ENCODE measurements at places on chromosomes 2 and 18. TPM values are rescaled to one million over a fixed set of nuclear protein-coding genes. Genes with fewer than 3 reads are reported as not detected.

GRCh38 chr2:9778012-9778411 is 65.3 kb upstream of the TAF1B start:
- DNase-seq: no peak

GRCh38 chr2:197174539-197175094 is 136.0 kb downstream of the ANKRD44 start:
- no peak for DNase-seq

DNA sequence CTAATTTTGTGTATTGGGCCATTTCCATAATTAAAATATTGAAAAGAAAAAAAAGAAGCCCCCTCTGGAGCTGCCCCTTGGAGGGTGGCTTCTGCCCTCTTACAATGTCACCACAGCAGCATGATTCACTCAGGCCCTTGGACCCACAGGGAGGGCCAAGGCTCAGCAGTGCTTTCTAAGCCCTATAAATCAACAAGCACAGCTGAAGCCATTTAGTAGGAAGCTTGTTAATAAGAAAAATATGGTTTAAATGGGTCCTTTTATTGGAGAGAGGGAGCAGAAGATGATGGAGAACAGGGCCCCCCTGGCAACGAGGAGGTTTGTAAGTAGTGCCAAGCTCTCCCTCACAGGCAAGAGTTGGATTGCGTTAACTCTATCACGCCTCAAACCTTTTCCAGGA is 107.6 kb upstream of the FZD7 start:
- no peak for DNase-seq

DNA sequence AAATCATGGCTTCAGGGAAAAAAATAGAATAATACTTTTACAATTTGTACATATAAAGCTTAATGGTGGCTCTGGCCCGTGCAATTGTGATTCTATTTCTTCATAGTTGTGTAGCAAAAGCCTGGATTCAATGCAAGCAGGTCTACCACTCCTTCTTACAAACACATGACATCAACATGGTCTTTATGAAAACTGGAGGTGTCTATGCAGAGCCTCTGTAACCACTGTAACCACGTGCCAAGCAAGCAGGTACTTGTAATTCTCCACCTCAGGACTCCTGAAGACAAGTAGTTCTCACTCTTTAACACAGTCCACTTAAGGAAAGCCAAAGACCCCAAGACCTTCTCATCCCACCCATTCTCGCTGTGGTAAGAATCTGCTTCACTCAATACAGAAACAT is 62.6 kb downstream of the METTL4 start:
- DNase-seq: no peak

GRCh38 chr2:163213661-163214081 is 375.1 kb upstream of the KCNH7 start:
- DNase-seq: no peak

GRCh38 chr2:239339726-239340601 is 60.9 kb downstream of the HDAC4 start:
- no peak for DNase-seq

- DNase-seq: no peak
Observed at GRCh38 chr2:146323564-146323963, 1521.3 kb upstream of the ACVR2A start.

DNA sequence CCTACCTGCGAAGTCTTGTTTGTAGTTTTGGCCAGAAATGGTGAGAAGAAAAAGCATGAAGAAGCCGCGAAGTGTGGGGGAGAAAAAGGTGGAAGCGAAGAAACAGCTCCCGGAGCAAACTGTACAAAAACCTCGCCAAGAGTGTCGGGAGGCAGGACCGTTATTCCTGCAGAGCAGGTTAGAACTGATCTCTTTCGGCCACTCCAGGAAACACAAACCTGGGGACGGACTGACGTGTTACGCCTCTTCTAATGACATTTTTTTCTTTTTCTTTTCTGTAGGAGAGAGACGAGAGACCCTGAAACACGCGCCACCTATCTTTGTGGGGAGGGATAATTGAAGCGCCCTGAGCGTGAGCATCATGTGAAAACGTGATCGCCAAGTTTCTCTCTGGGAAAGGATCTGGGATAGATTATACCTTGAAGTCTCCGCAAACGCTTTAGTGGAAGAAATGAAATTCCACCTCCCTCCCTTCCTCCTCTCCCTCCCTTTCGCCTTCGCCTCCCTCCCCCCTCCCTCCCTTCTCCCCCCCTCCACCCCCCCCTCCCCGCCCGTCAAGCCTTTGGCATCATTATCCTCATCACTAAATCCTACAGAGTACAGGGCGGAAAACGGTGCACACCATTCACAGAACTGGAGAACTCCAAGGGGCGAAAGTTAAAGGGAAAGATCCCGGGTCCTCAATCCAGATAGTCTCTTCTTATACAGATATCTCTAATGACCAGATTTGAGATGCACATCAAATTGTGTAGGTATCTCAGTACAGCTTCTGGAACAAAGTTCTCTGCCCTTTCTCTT is at the start of gene ZEB2:
Gene ZEB2, minus strand, starts transcription at position 186 of the 798 bp plus-strand sequence. CDS start 2,769 bp downstream, outside the sequence.
- DNase-seq: no peak

GRCh38 chr2:148614322-148615049 is 30.1 kb upstream of the EPC2 start:
- no peak for DNase-seq

DNA sequence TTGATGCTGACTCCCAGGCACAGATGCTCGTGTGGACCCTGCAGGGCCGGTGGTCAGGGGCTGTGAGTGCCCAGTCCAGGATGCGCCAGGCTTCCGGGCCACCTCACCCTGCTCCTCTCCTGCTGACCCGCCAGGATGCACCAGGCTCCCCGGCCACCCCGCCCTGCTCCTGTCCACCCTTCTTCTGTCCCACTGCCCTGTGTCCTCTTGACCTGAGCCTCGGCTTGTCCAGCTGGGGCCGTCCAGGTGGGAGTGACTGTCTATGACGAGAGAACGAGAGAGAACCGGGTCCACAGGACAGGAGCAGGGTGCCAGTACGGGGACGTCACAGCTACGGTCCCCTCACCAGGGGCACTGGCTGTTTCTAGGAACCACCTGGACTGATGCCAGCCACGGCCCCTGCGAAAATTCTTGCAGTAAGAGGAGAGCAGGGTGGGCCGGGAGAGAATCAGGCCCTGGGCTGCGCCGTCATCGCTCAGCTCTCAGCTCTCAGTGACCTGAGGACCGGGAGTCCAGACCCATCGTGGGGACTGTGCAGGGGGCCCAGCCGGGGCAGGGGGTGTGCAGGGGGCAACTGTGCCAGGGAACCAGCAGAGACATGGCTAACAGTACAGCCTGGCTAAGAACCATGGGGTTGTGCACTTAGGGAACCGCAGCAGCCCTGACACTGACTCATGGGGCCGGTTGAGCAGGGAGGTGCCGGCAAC is 12.9 kb upstream of the NFATC1 start:
- DNase-seq: no peak

GRCh38 chr2:191931329-191931728 is 84.4 kb upstream of the CAVIN2 start:
- no peak for DNase-seq

- DNase-seq: no peak
Observed at GRCh38 chr2:27115519-27115918, 3.4 kb downstream of the CGREF1 start.

DNA sequence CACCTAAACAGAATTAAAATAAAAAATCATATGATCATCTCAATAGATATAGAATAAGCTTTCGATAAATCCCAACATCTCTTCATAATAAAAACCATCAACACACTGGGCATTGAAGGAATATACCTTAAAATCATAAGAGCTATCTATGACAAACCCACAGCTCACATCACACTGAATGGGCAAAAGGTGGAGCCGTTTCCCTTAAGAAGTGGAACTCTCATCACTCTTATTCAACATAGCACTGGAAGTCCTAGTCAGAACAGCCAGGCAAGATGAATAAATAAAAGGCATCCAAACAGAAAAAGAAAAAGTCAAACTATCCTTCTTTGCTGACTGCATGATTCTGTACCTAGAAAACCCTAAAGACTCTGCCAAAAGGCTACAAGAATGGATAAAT is 510.3 kb downstream of the ZNF804A start:
- no peak for DNase-seq

- no peak for DNase-seq
Observed at GRCh38 chr2:172445851-172446250, 18.5 kb downstream of the ITGA6 start.

DNA sequence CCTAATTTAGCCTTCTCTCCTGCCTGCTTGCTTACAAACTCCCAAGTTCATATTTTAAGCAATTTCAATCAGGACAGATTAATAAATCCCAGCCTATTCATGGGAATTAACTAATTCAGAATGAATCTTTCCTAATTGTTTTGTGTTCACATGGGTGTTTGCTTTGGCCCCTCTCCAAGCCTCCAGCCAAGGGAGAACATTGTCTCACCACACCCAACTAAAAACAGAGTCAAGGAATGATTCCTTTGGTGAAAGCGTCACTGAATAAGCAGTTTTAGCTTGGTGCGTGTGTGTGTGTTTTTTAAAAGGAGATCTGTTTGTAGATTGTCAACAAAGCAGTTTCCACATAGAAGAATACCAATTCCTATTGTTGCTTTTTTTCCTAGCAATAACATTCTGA is 43.0 kb upstream of the DSG1 start:
- DNase-seq: no peak

DNA sequence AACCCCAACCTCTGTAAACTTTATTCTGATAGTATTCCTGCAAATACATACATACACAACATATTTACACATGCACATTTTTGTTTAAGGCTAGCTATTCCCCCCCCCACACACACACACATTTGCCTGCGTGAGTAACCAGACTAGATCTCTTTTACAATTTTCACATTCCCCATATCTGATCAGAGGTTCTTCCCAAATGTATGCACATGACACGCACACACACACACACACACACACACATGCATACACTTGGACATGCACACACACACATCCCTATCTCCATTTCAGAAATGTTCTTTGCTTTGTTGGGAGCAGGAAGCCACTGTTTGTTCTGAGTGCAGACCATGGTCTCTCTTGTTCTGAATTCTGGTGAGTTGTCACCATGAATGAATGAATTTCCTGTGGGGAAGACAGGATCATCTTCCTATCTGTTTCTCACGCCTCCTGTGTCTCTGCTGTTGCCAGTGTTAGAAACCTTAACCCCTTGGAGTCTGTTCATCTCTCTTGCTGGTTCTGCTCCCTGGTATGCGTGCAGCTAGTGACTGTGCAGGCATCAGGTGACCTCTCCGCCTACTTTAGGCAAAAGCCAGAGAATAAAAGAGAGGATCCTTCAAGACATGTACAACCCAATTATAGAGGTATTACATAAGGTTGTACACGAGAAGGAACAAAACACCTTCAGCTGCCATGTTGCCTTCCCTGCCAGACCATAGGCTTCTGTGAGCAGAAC is 251.0 kb upstream of the RAB12 start:
- DNase-seq: no peak

DNA sequence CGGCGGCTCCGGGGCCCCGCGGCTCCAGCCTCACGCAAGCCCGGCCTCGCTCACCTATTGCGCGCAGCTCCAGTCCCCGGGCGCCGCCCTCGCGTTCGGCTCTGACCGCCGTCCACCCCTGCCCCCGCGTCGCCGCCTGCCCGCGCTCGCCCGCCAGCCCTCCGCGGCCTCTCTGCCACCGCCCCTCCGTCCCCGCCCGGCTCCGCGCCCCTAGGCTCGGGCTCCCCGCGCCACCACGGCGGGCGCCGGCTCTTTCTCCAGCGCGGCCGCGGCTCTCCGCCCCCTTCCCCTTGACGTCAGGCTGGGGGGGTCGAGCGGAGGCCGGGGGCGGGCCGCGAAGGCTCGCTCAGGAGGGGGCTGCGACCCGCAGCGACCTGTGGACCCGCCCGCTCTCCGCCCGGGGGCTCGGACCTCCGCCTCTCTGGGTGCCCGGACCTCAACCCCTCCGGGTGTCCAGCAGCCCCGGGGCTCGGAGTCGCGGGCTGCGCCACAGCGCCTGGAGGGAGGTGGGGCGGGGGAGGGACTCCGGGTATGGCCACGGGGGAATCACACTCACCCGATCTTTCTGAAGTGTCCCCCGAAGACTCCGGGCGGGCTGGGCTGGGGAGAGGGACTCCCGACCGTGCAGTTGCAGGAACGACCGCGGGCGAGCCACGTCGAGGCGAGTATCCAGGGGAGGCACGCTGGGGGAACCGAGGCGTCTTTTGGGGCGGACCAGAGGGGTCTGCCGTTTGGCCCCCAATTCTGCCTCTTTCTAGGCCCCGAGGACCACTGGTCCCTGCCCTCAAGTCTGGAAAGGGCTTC is at the start of gene SEMA4C:
Gene SEMA4C, minus strand, starts transcription at position 259 of the 804 bp plus-strand sequence. CDS start 2,194 bp downstream, outside the sequence.
- peak; percentile 41 for DNase-seq

DNA sequence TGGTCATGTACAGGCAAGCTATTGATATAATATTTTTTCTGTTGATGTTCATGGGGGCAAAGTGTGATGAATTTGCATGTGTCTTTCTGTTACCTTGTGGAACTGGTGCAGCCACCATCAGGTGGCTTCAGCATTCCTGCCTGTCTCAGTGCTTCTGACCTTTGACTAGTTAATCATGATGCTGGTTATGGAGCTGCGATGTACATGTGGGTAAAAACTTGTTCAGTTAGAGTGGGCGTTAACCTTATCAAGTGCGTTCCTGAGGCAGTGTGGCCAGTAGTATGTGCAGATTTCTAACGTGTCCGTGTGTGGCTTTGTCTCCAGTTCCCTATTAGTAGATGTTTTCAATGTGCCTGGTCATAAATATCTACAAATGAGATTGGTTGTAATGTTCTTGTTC is 127.4 kb upstream of the ZSWIM2 start:
- DNase-seq: no peak

GRCh38 chr2:127520424-127520823 is 5.9 kb downstream of the IWS1 start:
- no peak for DNase-seq

- DNase-seq: peak; percentile 68
Observed at GRCh38 chr2:232325324-232326273, 53.0 kb upstream of the ALPP start.

DNA sequence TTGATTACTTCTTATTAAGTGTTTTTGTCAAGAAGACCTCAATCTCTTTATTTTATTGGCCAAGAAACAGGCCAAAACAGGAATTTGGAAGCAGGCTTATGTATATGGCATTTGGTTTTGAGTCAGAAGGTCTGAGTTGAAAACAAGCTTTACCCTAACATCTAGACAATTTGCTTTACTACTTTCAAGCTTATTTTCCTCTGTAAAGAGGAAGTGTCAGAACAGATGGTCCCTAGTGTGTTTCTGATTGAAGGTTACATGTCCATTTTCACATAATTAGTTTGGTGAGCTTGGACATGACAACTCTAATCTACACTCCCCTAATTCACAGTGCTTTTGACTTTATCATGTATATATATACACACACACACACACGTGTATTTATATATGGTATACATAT is 19.8 kb upstream of the MAP4K4 start:
- DNase-seq: no peak

The CD8A gene
- 0.31 TPM for total RNA-seq

The EFHD1 gene
- 0.29 TPM for total RNA-seq

The TET3 gene
- total RNA-seq: 15.9 TPM

The ABI2 gene
- 46.1 TPM for total RNA-seq

The CCDC102B gene
- 3.5 TPM for total RNA-seq

The LCT gene
- 0.27 TPM for total RNA-seq

The PCARE gene
- total RNA-seq: not detected

The ALPI gene
- not detected for total RNA-seq

The MAIP1 gene
- total RNA-seq: 29.6 TPM

The UGT1A3 gene
- total RNA-seq: not detected

The ADD2 gene
- 76.0 TPM for total RNA-seq

The OR6B2 gene
- not detected for total RNA-seq

The ZNF385B gene
- not detected for total RNA-seq
